Epithelial cell of prostate (primary cell): ENCODE measurements at places on chromosomes 3 and 15.

DNA sequence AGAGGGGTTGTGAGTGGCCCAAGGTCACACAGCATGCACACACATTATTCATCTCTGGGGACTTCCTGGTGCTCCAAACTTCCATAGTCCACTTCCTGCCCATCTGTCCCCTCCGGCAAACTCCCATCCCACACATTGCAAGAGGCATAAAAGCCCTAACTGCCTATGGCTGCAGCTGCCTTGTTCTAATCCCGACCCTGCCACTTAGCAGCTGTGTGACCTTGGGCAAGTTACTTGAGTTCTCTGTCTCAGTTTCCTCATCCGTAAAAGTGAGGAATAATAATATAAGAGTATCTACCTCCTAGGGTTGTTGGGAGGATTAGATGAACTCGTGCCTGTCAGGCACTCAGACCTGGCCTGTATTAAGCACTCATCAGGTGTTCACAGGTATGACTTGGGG lies 84.2 kb downstream of the SMAD6 start:
- DNase-seq = no peak

- no peak for DNase-seq
Observed at GRCh38 chr3:98014268-98014585, 20.9 kb downstream of the GABRR3 start.

GRCh38 chr15:62752657-62753517 lies 289.7 kb upstream of the TPM1 start:
- DNase-seq = no peak

DNA sequence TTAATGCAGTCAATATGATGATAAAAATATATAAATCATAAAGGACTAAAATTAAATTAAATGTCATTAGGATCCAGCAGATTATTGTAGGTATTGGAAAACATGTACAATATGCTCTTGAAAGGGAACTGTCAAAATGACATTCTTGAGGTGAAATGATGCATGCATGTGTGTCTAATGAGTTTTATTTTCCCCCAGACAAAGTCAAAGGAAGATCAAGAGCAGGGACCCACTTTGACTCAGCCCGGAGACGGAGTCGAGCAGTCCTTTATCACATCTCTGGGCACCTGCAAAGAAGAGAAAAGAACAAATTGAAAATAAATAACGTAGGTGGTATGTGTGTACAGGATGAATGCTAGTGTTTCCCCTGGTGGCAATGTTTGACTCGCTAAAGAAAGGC lies 194.1 kb downstream of the KCNH8 start:
- no peak for DNase-seq

- no peak for DNase-seq
Observed at GRCh38 chr15:39598186-39598850, 17.4 kb downstream of the THBS1 start.

DNA sequence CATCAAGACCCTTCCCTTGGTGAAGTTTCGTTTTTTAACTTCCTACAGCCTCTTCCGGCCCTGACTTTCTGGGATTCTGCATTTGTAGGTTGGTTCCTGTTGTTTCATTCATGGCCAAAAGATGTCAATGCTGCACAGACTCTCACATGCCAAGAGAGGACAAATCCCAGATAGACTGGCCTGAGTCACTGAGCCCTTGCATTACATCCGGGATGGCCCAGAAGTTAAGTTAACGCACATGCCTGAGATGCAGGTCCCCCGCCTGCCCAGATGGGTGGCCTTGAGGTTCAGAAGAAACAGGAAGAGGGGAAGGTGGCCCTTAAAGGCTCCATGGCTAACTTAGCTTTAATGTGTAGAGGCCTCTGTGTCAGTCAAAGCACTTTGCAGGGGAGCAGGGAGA lies 51.6 kb upstream of the SRGAP3 start:
- DNase-seq = no peak

DNA sequence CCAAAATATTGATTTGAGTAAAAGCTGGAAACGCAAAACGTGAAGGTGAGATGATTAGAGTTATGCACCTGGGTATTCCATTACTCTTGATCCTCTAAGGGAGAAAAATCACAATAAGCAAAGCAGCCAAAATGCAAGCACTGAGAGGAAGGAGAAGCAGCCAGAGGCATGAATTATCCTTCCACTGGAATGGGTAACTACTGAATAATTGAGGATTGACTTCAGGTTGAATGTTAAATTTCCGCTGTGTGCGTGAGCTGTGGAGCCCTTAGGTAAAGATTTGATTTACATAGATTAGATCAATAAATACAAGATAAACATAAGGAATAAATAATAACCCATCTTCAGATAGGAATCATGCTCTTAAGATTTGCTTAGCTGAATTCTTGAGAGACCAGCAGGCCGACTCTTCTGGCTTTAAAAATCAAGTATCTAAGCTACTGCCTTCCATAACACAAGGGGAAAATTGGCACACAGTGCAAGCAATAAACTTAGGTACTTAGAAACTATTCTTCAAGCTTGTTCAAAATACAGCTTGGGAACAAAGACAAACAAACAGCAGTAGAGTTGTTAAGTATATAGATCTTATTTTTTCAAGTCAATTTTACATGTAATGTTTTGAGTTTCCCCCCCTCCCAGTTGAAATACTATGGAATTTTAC lies 1459.5 kb downstream of the ZPLD1 start:
- no peak for DNase-seq
